ENCODE measurements at places on chromosomes 6 and 20. TPM values are rescaled to one million over a fixed set of nuclear protein-coding genes. Genes with fewer than 3 reads are reported as not detected.

DNA sequence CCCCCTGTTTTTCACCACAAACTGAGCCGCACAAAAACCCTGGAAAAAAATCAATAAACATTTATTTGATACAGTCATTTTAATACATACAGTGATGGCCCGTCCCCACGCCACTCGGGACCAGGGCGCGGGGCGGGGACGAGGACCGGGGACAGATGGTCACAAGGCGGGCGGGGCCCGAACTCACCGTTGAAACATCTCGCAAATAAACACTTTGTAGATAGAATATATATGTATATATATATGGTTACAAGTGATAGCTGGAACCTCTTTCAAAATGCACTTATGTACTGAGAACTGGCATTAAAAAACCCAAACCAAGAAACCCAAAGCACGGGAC, 418 bp upstream of the UCKL1 start:
- peak overlapping the region; percentile 51 for H3K4me3 ChIP-seq
- no peak for DNase-seq

- H3K27me3 ChIP-seq: no peaks in the 10 kb centered on the region
- no peak for DNase-seq
- H3K4me1 ChIP-seq: no peaks in the 10 kb centered on the region
- no peaks in the 10 kb centered on the region for H3K36me3 ChIP-seq
Observed at GRCh38 chr6:10901770-10902169, 14.9 kb downstream of the SYCP2L start.

GRCh38 chr6:56368491-56368890, 121.1 kb upstream of the COL21A1 start:
- no peak overlapping the region for H3K27ac ChIP-seq
- H3K4me1 ChIP-seq: no peaks in the 10 kb centered on the region
- no peaks in the 10 kb centered on the region for H3K36me3 ChIP-seq
- no peaks in the 10 kb centered on the region for H3K27me3 ChIP-seq
- H3K4me3 ChIP-seq: no peak overlapping the region
- no peak for DNase-seq

DNA sequence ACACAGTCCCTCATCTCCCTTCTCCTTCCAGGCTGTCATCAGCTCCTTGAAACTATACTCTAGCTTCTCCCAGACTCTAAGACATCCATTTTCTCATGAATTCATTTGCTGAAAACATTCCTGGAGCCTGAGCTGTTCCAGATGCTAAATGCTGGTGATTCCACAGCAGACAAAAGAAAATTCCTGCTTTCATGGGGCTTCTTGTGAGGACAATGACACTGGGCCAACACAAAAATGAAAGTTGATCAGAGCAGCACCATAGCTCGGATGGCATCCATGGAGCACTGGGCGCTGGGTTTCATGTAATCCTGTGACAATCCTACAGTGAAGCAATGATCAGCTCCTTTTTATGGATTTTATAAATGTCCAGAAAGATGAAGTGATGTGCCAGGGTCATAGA, 47.4 kb upstream of the STX16 start:
- H3K36me3 ChIP-seq: no peaks in the 10 kb centered on the region
- no peaks in the 10 kb centered on the region for H3K27me3 ChIP-seq
- no peak overlapping the region for H3K27ac ChIP-seq
- DNase-seq: no peak
- no peaks in the 10 kb centered on the region for H3K4me1 ChIP-seq

GRCh38 chr6:43478008-43478372, 620 bp downstream of the TJAP1 start:
- H3K4me1 ChIP-seq: peaks cover 16% of the 10 kb centered on the region
- peak overlapping the region; percentile 65 for H3K4me3 ChIP-seq

DNA sequence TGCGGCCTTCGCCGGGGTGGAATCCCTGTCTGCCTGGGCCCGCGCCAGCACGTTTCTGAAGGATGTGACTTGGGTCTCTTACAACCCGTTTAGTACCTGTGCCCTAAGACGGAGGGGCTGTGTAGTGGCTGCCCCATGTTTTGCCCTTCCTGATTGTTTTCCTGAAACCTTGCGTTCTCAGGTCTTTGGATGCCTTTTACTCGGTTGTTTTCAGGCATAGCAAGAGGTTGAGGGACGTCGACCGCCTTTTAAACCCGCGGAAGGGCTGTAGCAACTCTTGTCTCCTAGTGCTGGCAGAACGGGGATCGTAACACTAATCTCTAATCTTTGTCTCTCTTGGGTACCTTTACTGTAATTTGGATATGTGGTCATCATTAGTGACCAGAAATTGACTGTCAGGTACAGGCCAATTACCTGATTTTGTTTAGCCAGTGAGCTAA, 706 bp upstream of the NANP start:
- no peaks in the 10 kb centered on the region for H3K27me3 ChIP-seq
- peaks cover 13% of the 10 kb centered on the region for H3K4me1 ChIP-seq
- H3K36me3 ChIP-seq: no peaks in the 10 kb centered on the region
- H3K27ac ChIP-seq: peak overlapping the region; percentile 79
- peak overlapping the region; percentile 88 for H3K4me3 ChIP-seq

DNA sequence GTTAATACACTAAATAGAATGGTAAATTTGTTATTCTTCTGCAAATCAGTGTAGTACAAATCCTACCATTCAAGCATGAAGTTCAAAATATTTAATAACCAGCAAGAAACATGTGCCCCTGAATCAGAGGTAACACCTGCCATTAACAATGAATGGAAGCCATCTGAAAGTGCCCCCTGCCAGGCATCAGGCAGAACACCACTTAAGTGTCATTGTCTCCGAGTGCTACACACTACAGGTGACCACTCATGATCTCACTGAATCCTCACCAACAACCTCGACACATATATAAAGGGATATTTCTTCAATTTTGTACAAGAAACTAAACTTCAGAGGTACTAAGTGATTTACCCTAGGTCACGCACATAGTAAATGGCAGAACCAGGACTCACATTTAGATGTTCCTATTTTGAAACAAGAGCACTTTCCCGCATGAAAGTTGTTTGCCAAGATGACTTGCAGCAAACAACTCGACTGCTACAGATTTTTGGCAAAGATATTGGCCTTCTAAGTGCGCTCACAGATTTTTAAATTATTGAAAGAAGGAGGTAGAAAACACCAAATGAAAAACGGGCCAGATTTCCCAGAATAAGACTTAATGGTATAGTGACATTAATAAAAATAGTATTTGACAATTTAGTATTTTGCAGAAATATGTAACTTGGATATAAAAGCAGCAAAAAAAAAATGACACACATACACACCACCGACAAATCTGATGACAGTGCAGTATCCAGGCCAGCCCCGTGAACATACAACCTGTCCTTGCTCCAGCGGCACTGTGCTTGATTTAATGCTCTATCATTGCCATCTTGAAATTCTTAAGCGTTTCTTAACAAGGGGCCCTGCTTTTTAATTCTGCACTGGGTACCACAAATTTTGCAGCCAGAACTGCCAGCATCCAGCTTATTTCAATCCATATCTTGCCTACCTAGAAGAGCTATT, 274.5 kb downstream of the ALDH8A1 start:
- no peaks in the 10 kb centered on the region for H3K36me3 ChIP-seq
- no peak for DNase-seq
- no peaks in the 10 kb centered on the region for H3K4me1 ChIP-seq
- no peak overlapping the region for H3K27ac ChIP-seq
- no peaks in the 10 kb centered on the region for H3K27me3 ChIP-seq

- H3K36me3 ChIP-seq: no peaks in the 10 kb centered on the region
- no peak overlapping the region for H3K4me3 ChIP-seq
- DNase-seq: no peak
- H3K27ac ChIP-seq: no peak overlapping the region
- H3K27me3 ChIP-seq: no peaks in the 10 kb centered on the region
- H3K4me1 ChIP-seq: no peaks in the 10 kb centered on the region
Observed at GRCh38 chr6:113779656-113780055, 77.5 kb upstream of the MARCKS start.

DNA sequence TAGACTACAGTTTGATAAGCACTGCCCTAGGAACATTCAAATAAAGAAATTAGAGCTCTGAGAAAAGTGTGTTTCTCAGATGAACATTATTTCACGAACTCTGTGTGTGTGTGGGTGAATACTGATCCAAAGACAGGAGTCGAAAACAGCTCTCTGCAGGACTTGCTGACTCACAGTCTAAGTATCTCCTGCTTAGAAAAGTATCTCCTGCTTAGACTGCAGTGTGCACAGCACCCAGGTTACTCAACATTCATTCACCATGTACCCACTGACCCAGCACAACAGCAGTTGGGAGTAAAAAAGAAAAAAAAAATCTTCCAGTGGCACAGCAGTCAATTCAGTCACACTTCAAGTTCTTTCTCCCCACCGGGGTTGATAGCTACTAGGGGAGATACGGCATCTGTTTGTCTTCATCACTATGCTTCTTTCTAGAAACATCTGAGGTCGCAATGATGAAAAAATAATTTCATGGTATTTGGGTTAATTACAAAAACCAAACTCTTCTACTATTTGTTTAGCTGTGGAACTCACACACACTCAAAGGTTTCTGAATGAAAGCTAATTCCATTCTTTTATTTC, 48.0 kb downstream of the GCLC start:
- H3K27me3 ChIP-seq: no peaks in the 10 kb centered on the region
- H3K36me3 ChIP-seq: no peaks in the 10 kb centered on the region
- DNase-seq: no peak
- H3K4me1 ChIP-seq: no peaks in the 10 kb centered on the region
- H3K27ac ChIP-seq: no peak overlapping the region

GRCh38 chr6:17012421-17013225, 89.2 kb upstream of the STMND1 start:
- no peaks in the 10 kb centered on the region for H3K4me1 ChIP-seq
- H3K4me3 ChIP-seq: no peak overlapping the region
- H3K36me3 ChIP-seq: no peaks in the 10 kb centered on the region
- H3K27ac ChIP-seq: no peak overlapping the region
- no peak for DNase-seq

DNA sequence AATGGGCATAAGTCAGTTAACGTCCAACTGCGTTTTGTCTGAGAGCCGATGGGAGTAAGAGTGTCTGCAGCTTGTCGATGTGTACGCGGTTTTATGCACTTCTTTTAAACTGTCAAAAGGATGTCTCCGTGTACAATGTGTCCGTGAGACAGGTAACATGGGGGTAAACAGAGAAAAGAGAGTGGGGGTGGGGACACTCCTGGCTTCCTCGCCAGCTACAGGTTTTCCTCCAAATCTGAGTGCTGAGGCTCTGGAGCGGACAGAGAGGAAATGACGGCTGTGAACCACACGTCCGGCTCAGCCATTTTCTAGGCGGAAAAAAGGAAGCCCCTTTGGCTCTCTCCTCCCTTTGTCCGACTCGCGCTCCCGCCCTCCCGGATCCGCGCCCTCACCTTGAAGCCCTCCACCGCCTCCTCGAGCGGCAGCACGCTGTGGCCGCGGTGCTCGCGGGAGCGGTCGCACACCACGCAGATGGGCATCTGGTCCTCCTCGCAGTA, 916 bp downstream of the TRIM27 start:
- peak overlapping the region; percentile 59 for H3K4me3 ChIP-seq
- peak overlapping the region; percentile 72 for H3K27ac ChIP-seq
- DNase-seq: no peak
- peaks cover 26% of the 10 kb centered on the region for H3K36me3 ChIP-seq
- H3K4me1 ChIP-seq: peaks cover 42% of the 10 kb centered on the region
- H3K27me3 ChIP-seq: no peaks in the 10 kb centered on the region

DNA sequence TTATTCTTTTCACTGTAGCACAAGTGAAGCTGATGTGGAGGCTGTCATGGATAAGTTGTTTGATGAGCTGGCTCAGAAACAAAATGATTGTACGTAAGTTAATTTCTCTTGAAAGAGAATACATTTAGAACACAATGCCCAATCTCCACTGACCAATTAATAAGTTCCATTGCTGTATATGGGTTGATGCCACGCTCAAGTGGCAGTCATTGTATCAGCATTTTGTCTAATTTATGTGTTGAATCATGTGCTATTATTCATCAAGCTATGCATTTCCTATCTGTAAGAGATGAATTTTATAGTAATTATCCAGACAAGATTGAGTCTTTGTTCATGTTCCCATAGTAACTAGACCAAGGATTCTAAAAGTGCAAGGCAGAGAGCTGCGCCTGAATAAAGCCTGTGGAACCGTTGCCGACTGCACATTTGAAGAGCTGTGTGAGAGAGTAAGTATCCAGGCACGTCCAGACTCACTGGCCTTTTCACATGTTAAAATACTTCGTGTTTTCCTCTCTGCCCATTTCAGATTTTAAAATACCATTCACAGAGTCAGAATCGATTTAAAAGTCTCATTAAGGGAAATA, 83.8 kb upstream of the FOXO3 start:
- no peak overlapping the region for H3K27ac ChIP-seq
- DNase-seq: no peak
- H3K4me3 ChIP-seq: no peak overlapping the region
- no peaks in the 10 kb centered on the region for H3K36me3 ChIP-seq
- no peaks in the 10 kb centered on the region for H3K4me1 ChIP-seq

GRCh38 chr6:89186762-89187161, 30.4 kb downstream of the GABRR1 start:
- H3K27me3 ChIP-seq: no peaks in the 10 kb centered on the region
- no peaks in the 10 kb centered on the region for H3K36me3 ChIP-seq
- H3K27ac ChIP-seq: no peak overlapping the region

DNA sequence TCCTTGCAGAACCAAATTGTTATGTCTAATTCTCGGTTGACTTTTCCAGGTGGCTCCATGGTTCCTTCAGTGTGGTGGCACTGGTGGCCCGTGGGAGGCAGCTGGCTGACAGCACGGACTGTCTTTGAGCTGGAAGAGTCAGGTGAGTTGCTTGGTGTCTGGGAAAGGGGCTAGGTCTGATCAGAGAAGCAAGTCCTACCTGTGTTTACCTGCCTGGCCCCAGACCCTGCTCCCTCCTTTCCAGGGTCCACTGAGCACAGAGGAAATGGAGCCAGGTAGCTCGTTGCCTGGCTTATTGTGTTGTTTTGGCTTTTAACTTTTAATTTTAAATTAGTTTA, 111.8 kb downstream of the BANF2 start:
- no peaks in the 10 kb centered on the region for H3K4me1 ChIP-seq
- no peaks in the 10 kb centered on the region for H3K27me3 ChIP-seq
- DNase-seq: no peak
- H3K27ac ChIP-seq: no peak overlapping the region
- H3K4me3 ChIP-seq: no peak overlapping the region

DNA sequence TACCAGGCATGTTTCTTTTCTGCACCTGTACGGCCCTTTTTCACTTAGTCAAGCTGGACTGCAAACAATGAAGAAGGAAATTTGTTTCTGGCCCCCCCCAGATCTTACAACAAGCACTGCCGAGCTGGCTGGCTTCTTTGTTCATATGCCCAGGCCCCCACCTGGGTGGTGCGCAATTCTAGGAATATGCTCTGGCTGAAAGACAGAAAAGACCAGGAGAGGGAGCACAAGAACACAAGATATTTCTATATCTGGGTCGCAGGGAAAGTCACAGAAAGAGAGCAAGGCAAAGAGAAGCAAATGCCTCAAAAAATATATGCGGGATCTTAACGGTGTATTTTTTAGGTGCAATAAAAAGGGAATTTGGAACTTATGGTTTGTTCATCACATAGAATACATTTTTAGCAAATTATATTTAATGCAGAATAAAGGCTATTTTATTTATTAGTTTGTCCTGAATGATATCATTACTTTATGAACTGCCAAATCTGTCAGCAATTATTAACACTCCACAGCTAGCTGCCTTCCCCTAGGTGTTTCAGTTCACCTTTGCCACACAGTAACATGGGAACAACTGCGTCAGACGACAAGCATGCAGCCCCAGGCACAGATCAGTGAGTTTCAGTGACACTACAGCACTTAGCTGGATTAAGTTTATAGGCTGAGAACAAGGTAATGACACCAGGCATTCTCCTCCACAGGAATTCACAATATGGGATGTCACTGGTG, 76.5 kb downstream of the GJA10 start:
- H3K4me1 ChIP-seq: peaks cover 4% of the 10 kb centered on the region
- H3K27ac ChIP-seq: no peak overlapping the region
- H3K27me3 ChIP-seq: no peaks in the 10 kb centered on the region
- H3K4me3 ChIP-seq: no peak overlapping the region
- DNase-seq: no peak

ARMH2 gene
- not detected for total RNA-seq

KHDC1L gene
- total RNA-seq: not detected

All from CD8-positive, alpha-beta memory T cell (primary cell).